ENCODE measurements at places on chromosomes 12 and 14. TPM values are rescaled to one million over a fixed set of nuclear protein-coding genes. Genes with fewer than 3 reads are reported as not detected.

- DNase-seq, result no peak
Measured at GRCh38 chr12:99004799-99005466, 359.8 kb downstream of the APAF1 start.

GRCh38 chr12:106978035-106978800, 8.7 kb downstream of the MTERF2 start:
- DNase-seq, result no peak

Gene JPH4
- not detected for total RNA-seq

DNA sequence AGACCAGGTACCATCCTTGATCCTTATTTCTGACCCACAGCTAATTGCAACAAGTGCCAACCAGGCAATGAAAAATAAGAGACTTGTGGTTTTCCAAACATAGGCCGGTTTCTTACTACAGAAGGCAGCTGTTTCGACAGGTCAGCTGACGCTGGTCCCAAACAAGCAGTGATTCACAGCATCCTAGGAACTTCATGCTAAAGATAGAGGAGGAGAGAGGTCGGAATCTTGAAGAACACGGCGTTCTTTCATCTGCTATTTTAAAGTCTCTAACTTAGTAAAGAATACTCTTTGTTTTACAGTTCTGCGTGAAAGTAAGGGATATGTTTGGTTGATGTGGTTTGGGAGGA, 28.1 kb upstream of the ADGRD1 start:
- DNase-seq, result no peak

- no peak for DNase-seq
Measured at GRCh38 chr12:93318720-93319522, 58.8 kb upstream of the NUDT4 start.

DNA sequence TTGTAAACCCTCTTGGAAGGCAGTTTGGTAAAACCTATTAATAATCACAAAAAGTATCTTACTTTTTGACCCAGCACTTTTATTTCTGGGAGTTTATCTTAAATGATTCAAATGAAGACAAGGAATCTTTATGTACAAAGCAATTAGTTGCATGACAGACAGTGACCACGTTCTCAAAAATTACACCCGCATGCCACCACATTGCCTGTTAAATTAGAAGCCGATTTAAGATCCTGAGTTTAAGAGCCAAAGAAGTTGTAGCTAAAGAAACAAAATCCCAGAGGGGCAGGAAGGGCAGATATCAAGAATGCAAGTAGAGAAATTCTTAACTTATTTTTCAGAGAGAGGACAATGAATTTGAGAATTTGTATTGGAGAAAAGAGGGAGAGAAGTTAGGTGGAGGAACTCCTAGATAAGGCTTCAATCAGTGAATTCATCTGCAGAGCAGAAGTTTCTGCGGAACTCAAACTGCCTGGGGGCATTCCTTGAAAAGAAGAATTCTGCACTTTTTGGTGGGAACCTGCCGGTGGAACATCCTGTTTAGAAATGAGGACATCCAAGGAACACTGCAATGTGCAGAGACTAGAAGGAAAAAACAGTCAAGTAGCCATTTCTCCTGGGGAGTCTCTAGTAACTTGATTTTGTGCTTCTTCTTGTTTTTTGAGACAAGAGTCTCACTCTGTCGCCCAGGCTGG, 1.1 kb upstream of the RIOX1 start:
- no peak for DNase-seq

- DNase-seq, result no peak
Measured at GRCh38 chr12:19528750-19529149, 89.5 kb downstream of the AEBP2 start.

Gene BAG5
- 18.5 TPM for total RNA-seq

Gene SOS2
- 16.8 TPM for total RNA-seq

- no peak for DNase-seq
Measured at GRCh38 chr14:84017495-84017894, 1512.4 kb upstream of the FLRT2 start.

- no peak for DNase-seq
Measured at GRCh38 chr14:38848243-38848935, 254.6 kb downstream of the SEC23A start.

Gene ORAI1
- 4.4 TPM for total RNA-seq

Gene NID2
- total RNA-seq, result 22.2 TPM

Gene CLEC2B
- 32.7 TPM for total RNA-seq

DNA sequence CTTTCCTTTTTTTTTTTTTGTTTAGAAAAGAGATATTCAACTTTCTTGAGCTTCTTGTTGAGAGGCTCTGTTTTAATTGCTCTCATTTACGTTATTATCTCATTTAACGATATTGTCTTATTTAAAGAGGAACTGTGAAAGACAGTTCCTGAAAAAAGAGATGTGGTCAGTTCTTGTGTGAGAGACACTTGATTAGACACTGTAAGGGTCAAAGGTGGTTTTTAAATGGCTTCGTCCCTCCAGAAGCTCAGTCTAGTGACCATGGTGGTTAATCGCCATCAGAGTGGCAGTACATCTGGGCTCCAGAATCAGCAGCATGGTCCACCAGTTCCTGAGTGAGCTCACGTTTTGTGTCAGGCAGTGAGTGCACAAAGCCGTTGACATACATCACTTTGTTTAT, 57.9 kb upstream of the KCNA5 start:
- no peak for DNase-seq

Gene KSR2
- 0.06 TPM for total RNA-seq

Gene DDN
- 0.14 TPM for total RNA-seq

Gene HSPA2
- 3.8 TPM for total RNA-seq

GRCh38 chr14:102928412-102929240, 6.2 kb downstream of the AMN start:
- DNase-seq, result no peak

Gene ERO1A
- total RNA-seq, result 73.6 TPM

GRCh38 chr14:24895622-24896021, 154.3 kb downstream of the STXBP6 start:
- DNase-seq, result no peak

Gene GPR135
- total RNA-seq, result 2.1 TPM

- DNase-seq, result no peak
Measured at GRCh38 chr12:14681625-14682024, 14.8 kb downstream of the GUCY2C start.

DNA sequence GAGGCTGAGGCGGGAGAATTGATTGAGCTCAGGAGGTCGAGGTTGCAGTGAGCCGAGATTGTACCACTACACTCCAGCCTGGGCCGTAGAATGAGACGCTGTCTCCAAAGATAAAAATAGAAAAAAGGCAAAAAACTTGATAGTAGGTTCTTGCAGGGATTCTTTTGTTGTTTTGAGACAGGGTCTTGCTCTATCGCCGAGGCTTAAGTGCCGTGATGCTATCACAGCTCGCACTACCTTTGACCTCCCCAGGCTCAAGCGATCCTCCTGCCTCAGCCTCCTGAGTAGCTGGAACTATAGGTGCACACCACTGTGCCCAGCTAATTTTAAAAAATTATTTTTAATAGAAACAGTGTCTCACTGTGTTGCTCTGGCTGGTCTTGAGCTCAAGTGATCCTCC, 4.7 kb downstream of the GOLGA5 start:
- DNase-seq, result no peak

- DNase-seq, result no peak
Measured at GRCh38 chr12:101107032-101107763, 102.8 kb downstream of the SLC5A8 start.

DNA sequence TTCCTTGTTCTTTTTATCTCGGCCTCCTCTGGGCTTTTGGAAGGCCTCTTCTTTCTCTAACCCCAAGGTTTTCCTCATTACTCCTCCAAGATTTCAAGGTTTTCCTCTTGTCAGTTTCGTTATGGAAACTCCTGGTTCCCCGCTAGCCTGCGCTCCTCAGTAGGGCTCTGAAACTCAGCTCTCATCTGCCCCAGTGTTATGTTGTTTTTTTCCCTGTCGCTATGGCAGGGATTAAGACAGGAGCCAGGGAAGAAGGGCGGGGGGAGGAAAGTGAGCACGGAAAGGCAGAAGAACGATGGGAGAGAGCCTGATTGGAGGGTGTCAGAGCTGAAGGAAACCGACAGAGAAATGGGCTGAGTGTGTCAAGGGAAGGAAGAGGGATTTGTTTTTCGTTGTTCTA, 26.5 kb upstream of the JDP2 start:
- DNase-seq, result no peak

- DNase-seq, result no peak
Measured at GRCh38 chr12:66648033-66648735, 30.7 kb downstream of the GRIP1 start.

- no peak for DNase-seq
Measured at GRCh38 chr14:29262979-29263378, 496.4 kb downstream of the FOXG1 start.

GRCh38 chr12:78149459-78149858, 318.8 kb downstream of the NAV3 start:
- no peak for DNase-seq

Measured in H4 (cell line).